Activated naive CD4-positive, alpha-beta T cell treated with Interleukin-2 at 50 U/mL for 16 hours (primary cell): ENCODE measurements at places on chromosomes 11 and 22.
A peak's percentile ranks its signal among the peaks of the same experiment; 100 is the strongest.

- DNase-seq, result no peak
Observed at GRCh38 chr11:97557399-97557798, 1167.6 kb downstream of the JRKL start.

- DNase-seq, result no peak
Observed at GRCh38 chr11:60307507-60308195, 19.4 kb upstream of the MS4A6E start.

GRCh38 chr11:1918436-1919315, 827 bp upstream of the TNNT3 start:
- no peak for DNase-seq

- DNase-seq, result no peak
Observed at GRCh38 chr11:112121981-112122615, 35.4 kb downstream of the SDHD start.

DNA sequence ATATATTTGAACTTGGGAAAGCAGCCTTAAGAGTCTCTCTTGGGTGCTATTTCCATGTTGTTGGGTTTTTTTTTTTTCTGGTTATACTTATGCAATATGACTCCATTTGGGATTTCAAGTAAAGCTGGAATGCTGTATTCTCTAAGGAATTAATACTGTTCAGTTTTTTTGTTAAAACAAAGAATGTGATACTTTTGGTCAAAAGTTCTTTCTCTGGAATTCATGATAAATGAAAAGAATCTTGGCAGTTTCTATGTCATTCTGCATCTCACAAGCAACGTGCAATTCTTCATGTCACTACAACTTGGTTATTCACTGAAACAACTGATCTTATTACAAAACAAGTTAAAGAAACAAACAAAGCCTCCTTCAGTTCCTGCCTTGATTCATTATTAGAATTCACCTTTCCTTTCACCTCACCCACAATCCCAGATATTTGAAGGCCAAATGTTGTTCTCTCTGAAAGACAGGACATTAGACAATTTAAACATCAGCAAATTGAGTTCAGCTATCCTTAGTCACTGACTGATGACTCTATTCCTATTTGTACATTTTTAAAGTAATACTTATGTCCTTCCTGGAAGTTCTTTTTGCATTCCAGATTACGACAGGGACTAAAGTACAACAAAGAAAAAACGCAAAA, 176.2 kb downstream of the SBF2 start:
- DNase-seq, result no peak

GRCh38 chr22:50175921-50176849, 5.7 kb downstream of the PANX2 start:
- no peak for DNase-seq

GRCh38 chr11:34021977-34022735, 29.4 kb upstream of the CAPRIN1 start:
- DNase-seq, result no peak

- DNase-seq, result no peak
Observed at GRCh38 chr22:27583856-27584255, 217.7 kb downstream of the MN1 start.

DNA sequence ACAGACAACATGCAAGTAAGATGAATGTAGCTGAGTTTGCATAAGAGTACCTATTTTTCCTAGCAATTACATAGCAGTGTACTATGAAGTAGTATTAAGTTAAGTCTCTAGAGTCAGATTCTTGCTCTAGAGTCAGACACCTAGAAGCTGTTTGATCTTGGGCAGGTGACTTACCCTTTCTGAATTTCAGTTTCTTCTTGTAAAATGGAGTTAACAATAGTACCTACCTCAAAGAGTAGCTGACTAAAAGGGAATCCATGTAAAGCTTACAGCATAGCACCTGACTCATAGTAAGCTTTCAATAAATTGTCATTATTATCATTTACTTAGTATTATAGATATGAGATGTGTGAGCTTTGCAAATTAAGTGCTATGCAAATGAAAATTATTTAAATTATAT, 47.8 kb upstream of the PTPRJ start:
- no peak for DNase-seq

- DNase-seq, result no peak
Observed at GRCh38 chr11:134971381-134971780, 559.3 kb upstream of the B3GAT1 start.

GRCh38 chr11:113538451-113539412, 63.5 kb upstream of the DRD2 start:
- DNase-seq, result no peak

DNA sequence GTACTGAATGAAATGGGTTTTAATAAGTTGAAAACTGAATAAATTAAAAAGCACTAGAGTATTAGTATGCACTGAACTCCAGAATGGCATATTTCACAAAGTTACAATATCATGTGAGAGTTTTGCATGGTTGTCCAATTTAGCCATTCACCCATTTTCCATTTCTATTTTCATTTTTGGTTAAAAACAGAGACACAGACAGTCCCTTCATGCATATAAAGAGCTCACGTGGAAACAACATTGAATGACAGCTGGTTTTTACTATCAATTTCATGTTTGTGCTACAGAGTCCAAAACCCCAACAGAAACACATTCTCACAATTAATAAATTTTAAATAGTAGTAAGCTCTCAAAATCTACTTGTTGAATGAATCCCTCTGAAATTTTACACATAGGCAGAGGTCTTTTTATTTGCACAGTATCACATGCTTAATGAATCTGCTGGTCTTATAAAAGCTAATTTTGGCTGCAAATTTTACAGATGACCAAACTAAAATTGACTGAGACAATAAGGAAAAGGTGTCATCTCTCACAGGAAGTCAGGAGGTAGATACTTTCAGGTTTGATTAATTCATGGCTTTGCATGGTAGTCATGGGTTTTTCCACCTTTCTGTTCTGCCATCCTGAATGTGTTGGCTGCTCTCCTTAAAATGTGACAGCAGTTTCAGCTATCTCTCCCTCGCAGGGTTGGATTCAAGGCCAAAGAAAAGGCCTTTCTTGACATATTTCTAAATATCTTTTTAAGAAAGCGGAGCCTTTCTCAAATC, 20.6 kb upstream of the DDI1 start:
- no peak for DNase-seq

DNA sequence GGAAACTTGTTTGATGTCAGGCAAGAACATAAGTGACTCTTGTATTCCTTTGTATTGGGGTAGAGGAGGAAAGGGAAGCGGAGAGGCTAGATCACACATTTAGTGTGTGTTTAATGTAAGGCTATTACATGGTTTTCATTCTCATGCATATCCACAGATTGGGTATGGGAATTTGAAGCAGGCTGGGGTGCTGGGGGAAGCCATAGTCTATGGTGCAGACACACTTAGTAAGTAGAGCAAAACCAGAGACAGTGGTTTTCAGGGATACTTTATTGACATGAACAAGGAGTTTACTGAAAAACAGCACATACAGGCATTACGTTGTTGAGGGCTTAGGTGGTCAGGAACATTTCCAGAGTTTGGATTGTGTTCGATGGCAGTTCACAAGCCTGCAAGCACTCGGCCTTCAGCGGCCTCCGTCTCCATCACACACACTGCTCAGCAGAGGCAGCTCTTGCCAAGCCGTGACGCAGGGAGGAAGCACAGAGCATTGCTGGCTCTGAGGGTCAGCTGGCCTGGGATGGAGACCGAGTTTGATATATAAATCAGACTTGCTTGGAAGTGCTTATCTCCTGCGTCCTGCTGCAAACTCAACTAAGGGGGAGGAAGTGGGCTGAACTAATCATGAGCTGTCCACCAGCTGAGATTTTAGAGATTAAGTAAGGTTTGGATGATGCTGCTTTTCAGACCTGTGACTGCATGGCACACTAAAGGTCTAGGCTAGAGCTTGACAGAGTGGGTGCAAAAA, 25.3 kb downstream of the SCN3B start:
- DNase-seq, result no peak

DNA sequence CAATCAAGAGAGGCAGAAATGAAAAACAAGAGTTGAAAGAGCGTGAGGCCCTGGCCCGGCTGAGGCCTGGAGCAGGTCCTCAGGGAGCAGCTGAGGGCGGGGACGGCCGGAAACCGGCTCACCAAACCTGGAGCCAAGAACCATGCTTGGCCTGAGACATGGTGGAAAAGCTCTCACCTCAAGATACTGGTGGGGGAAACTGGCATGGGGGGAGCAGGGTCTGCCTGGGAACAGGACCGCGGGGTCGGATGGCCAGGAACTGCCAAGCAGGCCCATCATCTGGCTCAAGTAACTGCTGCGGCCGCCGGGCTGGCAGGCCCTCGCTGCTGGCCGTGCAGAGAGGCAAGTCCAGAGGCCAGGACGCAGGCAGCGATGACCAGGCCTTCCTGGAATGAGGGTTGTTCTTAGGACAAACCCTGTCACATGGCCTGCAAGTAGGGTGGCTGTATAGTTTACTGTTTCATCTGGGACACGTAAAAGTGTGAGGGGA, 18.9 kb upstream of the WNT11 start:
- no peak for DNase-seq

- peak; percentile 30 for DNase-seq
Observed at GRCh38 chr11:118918128-118918685, 7.5 kb downstream of the BCL9L start.

GRCh38 chr22:45235101-45235777, 5.5 kb downstream of the KIAA0930 start:
- no peak for DNase-seq

GRCh38 chr11:65663639-65664200, 1.0 kb upstream of the RELA start:
- DNase-seq, result peak; percentile 60

- DNase-seq, result no peak
Observed at GRCh38 chr11:100316952-100317351, 370.1 kb upstream of the ARHGAP42 start.

DNA sequence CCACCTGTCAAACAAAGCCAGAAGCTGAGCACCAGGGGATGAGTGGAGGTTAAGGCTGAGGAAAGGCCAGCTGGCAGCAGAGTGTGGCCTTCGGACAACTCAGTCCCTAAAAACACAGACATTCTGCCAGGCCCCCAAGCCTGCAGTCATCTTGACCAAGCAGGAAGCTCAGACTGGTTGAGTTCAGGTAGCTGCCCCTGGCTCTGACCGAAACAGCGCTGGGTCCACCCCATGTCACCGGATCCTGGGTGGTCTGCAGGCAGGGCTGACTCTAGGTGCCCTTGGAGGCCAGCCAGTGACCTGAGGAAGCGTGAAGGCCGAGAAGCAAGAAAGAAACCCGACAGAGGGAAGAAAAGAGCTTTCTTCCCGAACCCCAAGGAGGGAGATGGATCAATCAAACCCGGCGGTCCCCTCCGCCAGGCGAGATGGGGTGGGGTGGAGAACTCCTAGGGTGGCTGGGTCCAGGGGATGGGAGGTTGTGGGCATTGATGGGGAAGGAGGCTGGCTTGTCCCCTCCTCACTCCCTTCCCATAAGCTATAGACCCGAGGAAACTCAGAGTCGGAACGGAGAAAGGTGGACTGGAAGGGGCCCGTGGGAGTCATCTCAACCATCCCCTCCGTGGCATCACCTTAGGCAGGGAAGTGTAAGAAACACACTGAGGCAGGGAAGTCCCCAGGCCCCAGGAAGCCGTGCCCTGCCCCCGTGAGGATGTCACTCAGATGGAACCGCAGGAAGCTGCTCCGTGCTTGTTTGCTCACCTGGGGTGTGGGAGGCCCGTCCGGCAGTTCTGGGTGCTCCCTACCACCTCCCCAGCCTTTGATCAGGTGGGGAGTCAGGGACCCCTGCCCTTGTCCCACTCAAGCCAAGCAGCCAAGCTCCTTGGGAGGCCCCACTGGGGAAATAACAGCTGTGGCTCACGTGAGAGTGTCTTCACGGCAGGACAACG, 11.7 kb downstream of the CXCR5 start:
- DNase-seq, result peak; percentile 71

DNA sequence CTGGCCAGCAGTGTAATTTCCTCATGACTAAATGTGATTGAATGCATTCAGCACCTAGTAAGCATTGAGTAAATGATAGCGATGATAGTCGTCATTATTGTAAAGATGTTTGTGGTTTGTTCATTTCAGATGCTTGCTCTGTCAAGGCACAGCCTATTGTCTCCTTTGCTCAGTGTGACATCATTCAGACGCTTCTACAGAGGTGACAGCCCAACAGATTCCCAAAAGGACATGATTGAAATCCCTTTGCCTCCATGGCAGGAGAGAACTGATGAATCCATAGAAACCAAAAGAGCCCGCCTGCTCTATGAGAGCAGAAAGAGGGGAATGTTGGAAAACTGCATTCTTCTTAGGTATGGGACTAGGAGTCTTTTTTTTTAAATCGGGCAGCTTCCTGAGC, 7.6 kb downstream of the SDHAF2 start:
- no peak for DNase-seq

DNA sequence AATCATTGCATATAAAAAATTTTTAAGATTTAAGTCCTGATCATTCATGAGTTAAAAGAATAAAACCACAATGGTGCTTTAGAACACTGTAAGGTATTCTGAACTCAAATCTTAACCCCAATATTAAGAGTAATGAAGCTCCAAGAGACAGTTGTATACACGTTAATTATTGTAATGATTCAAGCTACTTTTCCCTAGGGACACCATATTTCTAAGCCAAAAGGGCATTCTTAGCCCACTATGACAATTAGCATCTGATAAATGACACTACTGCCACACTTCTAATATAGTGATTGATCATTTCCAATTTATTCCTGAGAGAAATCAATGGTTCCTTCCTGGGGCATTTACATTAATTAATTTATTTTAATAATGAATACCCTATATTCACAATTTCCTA, 21.7 kb downstream of the FANCF start:
- DNase-seq, result no peak

GRCh38 chr11:102112509-102112821, 2.2 kb downstream of the YAP1 start:
- DNase-seq, result no peak

GRCh38 chr22:40422558-40423309, 52.3 kb downstream of the SGSM3 start:
- no peak for DNase-seq

DNA sequence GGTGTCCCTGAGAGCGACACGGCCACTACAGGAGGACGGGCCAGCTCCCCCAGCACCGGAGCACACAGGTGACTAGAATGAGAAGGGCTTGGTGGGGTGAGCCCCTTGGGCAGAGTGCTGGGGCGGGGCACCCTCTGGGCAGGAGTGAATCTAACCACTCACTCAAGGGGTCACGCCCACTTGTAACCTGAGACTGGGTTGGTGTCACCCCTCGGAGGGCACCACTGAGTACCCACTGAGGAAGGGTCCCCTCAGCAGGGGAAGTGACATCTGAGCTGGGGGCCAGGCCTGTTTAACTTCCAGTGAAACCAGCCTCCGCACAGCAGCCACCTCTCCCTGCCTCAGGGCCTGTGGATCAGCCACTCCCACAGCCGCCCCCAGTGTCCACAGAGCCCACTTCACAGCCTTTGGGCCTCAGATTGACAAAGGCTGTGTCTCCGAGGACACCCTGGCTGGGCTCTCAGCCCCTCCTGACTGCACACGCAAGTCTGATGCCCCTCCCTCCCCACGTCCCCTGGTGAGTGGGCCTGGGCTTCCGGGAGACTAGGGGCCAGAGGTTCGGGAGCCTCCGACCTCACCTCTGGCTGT, 5.6 kb downstream of the GATD1 start:
- no peak for DNase-seq

GRCh38 chr11:1864231-1864630, 11.3 kb downstream of the LSP1 start:
- no peak for DNase-seq

DNA sequence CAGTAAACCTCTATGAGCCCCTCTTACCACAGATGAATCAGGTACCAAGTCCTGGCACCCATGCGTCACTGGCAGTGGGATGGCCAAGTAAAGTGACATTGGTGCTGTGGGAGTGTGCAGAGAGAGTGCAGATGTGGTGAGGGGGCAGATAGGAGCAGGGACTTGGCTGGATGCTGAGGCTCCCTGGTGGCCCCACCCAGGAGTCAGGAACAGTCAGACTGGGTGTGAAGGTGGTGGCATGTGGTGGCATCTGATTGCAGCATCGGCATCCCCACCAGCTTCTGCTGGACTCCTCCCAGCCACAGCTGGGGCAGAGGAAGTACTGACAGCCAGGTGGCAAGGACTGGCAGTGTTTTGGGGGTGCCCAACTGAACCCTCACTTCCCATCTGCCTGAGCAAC, 11.4 kb downstream of the DGAT2 start:
- no peak for DNase-seq
